ENCODE measurements at places on chromosomes 11 and 22.

DNA sequence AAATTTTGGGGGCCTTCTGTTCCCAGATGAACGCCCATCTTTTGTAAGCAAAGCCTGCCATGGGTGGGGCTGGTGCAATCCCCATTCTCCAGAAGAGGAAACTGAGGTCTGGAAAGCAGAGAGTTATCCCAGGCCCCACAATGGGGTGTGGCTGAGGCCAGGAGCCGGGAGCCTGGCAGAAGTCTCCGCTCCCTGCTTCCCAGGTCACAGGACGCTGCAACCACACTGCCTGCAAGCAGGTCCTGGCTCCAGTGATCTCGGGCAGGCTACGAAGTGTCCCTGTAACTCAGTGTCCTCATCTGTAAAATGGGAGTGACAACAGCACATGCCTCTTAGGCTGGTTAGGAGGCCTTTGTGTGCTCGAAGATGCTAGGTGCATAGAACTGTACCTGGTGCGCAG, 1.7 kb downstream of the PLCB3 start:
- no peak for DNase-seq

GRCh38 chr11:18498039-18498438, 28.7 kb downstream of the TSG101 start:
- DNase-seq = no peak

GRCh38 chr22:38819387-38819940, 24.4 kb downstream of the NPTXR start:
- DNase-seq = no peak

DNA sequence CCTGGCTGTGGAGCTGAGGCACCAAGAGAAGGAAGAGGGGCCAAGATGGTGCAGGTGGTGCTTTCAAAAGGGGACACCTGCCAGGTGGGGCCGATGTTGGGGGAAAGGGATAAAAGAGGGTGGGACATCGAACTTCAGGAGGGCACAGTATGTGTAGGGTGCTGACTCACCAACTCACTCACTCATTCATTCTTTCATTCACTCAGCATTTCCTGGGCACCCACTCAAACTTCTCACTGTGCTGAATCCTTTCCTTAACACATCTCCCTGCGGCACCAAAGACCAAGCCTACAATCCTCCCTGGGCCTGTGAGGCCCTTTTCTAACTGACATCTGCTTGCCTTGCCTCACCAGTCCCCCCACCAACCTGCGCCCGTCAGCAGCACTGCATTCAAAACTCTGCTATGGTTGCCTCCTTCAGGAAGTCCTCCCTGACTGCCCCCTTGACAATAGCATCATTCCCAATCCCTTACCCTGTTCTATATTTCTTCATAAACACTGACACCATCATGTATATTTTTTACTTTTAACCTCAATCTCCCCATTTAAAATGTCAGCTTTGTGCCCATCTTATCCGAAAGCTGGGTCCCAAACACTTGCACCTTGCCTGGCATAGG, 246.6 kb downstream of the MN1 start:
- DNase-seq = no peak

- DNase-seq = no peak
These were observed 10.0 kb downstream of the PRR33 start for GRCh38 chr11:1881442-1882264.

GRCh38 chr11:61491736-61492395, 16.7 kb upstream of the LRRC10B start:
- DNase-seq = no peak

- DNase-seq = no peak
These were observed 26.0 kb downstream of the KBTBD3 start for GRCh38 chr11:106051103-106051502.

- no peak for DNase-seq
These were observed 27.7 kb downstream of the LRRC4C start for GRCh38 chr11:41431784-41432183.

GRCh38 chr11:128046213-128046612, 541.1 kb downstream of the ETS1 start:
- no peak for DNase-seq

GRCh38 chr11:7485186-7486097, at the start of gene OLFML1:
OLFML1 (plus strand) TSS chr11:7485506; CDS start chr11:7485876, 370 bp downstream.
- DNase-seq = no peak

DNA sequence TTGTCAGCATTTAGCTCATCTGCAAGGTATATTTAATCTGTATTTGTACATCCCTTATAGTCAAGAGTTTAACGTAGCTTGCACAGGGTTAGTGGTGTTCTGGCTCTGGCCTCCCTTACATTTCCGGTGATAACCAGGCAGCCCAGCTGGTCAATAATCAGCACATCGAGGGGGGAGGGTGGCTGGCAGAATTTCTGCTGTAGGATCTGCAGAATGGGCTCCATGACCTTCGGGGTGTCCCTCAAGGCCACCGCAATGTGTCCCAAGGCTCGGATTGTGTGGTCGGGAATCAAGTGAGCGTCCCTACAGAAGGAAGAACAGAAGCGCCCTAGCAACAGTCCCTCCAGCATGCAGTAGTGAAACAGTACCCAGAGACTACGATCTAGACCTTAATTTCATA, 25.1 kb downstream of the SERPIND1 start:
- DNase-seq = no peak

DNA sequence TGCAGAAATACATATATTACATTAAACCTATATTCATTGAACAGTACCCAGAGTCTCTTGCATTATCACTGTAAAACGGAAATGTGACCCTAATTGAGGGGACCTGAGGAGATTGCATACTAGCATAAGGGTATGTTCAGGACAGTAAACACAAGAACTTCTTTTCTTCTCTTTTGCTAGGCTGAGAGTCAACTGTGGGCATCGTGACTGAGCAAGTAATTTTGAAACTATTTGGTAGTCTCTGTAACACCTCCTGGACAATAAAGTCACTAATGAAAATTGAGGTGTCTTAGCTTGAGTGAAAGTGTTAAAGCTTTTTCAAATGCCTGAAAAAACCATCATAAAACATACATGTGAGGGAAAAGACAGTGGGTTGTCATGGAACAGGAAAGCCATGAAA, 90.9 kb downstream of the PDHX start:
- no peak for DNase-seq

- DNase-seq = no peak
These were observed 3.8 kb upstream of the CYP2D6 start for GRCh38 chr22:42134100-42135020.

DNA sequence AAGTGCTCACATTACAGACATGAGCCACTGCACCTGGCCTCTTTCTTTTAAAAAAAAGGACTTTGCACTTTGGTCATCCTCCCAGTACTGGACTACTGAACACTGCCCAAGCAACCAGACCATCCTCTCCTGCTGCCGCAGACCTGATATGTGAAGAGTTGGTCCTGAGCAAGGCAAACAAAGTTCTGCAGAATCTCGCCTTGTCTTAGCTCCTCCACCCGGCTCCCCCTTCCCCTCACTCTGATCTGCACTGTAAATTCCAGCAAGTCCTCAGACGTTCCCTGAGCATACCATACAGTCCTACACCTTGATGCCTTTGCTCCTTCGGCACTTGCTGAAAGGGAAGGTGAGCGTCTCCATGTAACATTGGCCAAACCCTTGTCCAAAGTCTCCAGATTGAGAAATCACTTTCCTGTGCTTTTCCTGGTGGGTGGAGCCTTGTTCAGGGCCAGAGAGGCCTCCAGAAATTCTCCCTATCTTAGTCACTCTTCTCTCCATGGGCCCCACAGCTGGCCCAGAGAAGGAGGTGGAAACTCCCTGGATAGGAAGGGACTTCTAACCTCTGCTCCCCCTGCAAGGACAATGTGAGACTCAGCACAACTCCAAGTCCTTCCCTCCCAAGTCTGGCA, 47.0 kb upstream of the TIMP3 start:
- DNase-seq = no peak

- no peak for DNase-seq
These were observed 76.0 kb downstream of the MRTFA start for GRCh38 chr22:40560551-40560950.

DNA sequence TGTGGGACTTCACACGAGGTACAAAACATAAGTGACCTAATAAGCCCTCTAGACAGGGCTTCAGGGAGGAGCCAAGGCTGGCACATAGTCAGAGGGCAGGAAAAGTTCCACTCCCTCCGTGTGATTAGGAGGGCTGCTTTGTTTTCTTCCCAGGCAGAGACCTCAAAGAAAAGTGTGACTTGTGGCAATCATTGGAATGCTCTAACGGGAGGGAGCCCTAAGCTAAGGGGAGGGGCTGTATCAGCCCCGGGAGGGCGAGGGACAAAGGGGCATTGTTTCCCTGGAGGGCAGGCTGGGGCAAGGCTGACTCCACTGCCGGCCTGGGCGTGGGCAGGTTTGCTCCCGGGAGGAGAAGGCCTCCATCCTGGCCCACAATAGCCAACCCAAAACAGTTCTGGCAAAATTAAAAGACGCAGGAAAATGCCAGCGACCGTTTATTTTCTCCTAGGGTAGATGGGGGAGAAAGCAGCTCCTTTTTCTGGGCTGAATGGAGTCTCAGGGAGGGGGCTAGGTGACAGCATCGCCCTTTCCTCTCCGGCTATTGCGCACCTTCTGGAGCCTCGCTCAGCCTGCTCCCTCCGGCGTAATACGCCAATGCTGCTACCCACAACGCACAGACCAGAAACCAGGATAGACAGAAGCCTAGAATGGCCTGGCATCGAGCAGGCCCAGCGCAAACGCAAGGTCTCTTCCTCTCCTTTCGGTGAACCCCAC, 60.2 kb downstream of the ENDOD1 start:
- no peak for DNase-seq

- no peak for DNase-seq
These were observed 47.8 kb upstream of the CD5 start for GRCh38 chr11:61054513-61054912.

DNA sequence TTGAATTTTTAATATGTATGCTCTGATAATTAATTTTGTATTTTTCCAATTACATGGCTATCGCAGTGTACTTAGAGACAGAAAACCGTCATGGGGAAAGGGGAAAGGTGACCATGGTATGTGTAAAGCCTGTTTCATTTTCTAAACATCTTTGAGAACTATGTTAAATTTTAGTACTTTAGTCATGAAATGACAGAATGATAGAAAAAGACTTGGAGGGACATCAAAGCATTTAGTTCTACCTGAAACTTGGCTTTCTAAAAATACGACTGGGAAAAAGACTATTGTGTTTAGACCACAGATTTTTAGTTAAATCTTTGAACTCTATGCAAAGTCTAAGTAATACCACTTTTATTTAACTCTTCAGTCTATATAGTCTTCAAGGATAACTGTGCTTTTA, 54.1 kb downstream of the MAML2 start:
- no peak for DNase-seq

- DNase-seq = no peak
These were observed 620.4 kb downstream of the BRD1 start for GRCh38 chr22:49207008-49208003.

DNA sequence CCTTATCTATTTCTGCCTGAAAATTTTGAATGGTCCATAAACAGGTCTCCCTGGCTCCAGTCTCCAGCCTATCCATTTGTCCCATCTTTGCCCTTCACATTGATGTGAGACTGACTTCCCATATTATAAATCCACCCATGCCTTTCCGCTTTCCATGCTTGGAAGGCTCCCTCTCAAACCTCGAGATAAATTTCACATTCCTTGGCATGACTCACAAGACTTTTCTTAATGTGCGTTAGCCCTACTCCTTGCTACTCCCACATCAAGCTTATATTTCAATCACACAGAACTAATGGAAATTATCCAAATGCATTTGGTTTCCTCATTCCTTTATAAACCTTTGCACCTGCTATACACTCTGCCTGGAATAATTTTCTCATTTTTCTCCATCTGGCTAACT, 163.7 kb upstream of the NTM start:
- DNase-seq = no peak

DNA sequence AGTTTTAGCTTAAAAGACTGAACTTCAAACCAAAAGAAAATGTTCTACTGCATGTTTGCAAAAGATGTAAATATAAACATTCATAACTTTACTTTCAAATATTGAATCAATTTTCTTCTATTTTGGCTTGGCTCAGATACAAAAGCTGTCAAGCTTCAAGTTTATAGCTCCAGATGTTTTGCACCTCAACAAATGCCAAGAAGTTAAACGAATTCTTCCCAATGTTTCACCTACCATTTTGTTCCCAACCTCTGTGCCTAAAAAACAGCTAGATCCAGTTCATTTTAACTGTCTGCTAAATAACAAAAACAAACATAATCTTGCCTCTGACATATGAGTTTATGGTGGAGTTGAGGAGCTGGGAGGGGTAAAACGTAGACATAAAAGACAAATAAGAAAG, 76.5 kb downstream of the RAB30 start:
- DNase-seq = no peak
